ENCODE measurements at places on chromosomes 13 and 19.
A peak's percentile ranks its signal among the peaks of the same experiment; 100 is the strongest.

DNA sequence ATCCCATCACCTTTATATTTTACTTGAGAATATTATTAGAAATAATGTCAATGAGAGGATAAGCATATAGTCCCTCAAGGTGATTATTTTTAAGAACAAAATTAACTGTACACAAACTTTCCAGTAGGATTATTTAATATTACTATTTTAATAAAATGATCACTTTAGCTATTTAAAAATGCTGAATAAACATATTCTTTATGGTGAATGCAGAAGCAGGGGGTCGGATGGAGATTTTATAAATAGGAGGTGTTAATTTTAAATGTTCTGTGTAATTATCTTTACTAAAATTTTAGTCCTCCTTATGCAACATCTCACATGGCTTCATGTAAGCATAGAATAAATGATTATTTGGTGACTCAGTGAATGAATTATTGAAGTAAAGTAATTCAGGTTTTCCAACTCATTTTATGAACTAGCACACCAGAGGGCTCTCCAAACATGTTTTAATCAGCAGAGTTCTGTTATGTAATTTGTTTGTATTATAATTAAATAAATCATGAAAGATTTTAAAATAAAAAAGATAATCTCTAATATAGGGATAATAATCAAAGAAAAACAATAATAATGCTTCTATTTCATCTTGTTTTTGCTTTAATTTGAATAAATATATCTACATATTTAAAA lies 1635.2 kb downstream of the EFNB2 start:
- no peak for DNase-seq

- no peak for DNase-seq
Observed at GRCh38 chr19:10667867-10668266, 13.7 kb downstream of the ILF3 start.

- no peak for DNase-seq
Observed at GRCh38 chr13:81017513-81018152, 676.7 kb upstream of the SPRY2 start.

GRCh38 chr13:39374741-39375189 lies 228.2 kb downstream of the LHFPL6 start:
- no peak for DNase-seq

- DNase-seq: no peak
Observed at GRCh38 chr19:6596621-6597020, 5.7 kb upstream of the CD70 start.

DNA sequence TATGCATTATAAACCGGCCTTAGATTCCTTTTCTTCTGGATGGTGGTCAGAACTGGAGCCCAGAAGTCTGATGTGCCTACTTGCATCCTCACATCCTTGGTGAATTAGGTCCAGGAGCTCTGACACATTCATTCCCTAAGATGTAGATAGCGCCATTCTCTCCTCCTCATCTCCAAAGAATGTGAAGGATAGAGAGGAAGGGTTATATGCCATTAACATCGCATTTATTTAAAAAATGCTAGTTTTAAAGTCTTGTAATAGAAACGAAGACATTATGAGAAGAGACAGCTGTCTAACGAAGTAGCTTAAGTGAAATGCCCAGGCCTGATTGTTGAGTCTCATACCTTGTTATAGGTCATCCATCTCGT lies 9.7 kb downstream of the MBNL2 start:
- DNase-seq: no peak

- peak; percentile 53 for DNase-seq
Observed at GRCh38 chr13:46197299-46198048, 14.3 kb upstream of the LRRC63 start.

DNA sequence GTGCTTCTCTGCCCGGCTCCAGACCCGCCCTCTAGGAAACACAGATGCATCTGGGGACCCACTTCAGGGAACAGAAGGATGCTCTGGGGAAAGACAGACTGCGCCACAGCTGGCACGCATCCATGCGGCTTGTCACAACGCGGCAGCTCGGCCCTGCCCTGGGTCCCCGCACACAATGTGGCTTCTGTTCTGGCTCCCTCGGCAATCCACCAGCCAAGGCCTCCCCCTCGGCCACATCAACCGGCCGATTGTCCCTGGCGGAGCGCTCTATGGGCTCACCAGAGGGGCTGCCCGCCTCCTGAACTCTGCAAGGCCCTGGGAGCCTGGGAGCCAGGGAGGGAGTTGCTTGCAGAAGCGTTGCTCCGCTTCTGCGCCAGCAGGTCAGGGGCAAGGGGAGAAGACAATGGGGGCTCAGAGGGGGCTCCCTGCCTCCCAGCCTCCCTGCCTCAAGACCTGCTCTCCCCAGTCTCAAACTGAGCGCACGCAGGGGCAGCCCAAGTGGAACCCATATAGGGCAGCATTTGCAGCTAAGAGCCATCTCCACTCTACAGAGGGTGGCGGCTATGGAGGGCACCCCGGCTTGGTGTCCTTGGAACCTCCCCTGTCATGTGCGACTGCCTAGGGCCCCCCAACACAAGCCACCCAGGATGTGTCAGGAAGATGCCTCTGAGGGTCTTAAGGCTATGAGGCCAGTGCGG lies 37.9 kb downstream of the MLLT1 start:
- no peak for DNase-seq

GRCh38 chr19:4378886-4379285 lies 21.5 kb downstream of the SH3GL1 start:
- DNase-seq: no peak

DNA sequence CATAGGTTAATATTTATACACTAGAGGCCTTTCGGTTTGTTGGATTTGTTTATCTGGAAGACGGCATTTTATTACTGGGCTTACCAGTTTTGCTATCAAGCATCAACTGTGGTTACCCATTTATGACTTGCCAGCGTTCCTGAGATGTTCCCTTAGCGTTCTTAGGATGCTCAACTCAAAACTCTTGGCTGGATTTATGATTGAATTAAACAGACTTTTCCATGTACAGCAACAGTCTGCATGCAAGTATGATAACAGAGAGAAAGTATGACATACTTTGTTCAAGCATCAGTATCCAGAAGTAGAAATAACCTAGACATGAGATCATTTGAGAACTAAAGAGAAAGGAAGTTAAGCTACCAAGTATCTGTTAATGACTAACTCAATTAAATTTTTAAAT lies 29.9 kb upstream of the RNF113B start:
- DNase-seq: no peak
